IPS-NIHi11 (cell line): ENCODE measurements at places on chromosomes 1 and 21.

- peak; percentile 29 for DNase-seq
Measured at GRCh38 chr1:165287329-165287728, 69.2 kb downstream of the LMX1A start.

- no peak for DNase-seq
Measured at GRCh38 chr21:46061063-46061462, 36.8 kb upstream of the COL6A2 start.

- no peak for DNase-seq
Measured at GRCh38 chr1:184486761-184487445, 100.1 kb downstream of the C1orf21 start.

- DNase-seq: no peak
Measured at GRCh38 chr1:243791586-243792267, 58.3 kb downstream of the AKT3 start.

- no peak for DNase-seq
Measured at GRCh38 chr1:19480282-19480681, 5.1 kb downstream of the CAPZB start.

GRCh38 chr1:74686928-74687327 lies 13.3 kb upstream of the ERICH3 start:
- no peak for DNase-seq

- DNase-seq: no peak
Measured at GRCh38 chr1:242811092-242811840, 286.8 kb upstream of the PLD5 start.

DNA sequence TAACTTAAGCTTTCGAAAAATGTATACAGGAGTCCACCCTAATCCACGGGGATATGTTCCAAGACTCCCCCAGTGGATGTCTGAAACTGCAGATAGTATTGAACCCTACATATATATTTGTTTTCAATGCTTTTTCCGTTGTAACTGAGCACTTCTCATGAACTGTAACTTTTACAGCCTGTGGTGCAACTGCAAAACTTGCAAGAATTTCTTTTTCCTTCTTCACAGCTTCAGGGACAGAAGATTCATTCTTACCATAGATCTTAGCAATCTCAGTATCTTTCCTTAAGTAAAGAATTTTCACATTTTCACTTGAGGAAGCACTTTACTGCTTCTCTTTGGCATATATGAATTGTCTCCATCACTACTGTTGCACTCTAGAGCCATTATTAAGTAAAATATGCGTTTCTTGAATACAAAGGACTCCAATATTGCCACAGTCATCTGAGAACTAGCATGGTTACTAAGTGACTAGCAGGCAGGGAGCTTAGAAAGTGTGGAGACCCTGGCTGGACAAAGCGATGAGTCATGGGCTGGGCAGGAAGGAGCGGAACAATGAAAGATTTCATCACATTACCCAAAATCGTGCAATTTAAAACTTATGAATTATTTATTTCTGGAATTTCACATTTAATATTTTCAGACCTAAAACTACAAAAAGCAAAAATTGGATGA lies 14.1 kb downstream of the DPYD start:
- peak; percentile 13 for DNase-seq

GRCh38 chr1:151011154-151011850 lies 3.1 kb downstream of the PRUNE1 start:
- DNase-seq: no peak

DNA sequence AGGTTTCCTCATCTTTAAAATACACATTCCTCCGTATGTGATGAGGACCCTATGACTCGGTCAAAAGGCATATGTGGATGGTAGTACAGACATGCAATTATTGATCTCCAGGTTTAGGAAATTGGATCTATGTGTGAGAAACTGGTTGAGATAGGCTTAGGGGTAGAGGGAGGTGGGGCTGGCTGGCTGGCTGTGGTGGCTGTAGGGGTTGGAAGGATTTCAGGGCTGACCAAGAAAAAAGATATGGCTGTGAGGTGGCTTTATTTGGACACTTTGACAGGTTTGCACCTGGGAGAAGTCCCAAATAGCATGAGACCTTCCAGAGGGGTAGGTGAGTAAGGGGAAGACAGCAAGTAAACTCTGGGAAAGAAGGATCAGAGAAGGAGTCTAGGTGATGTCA lies 39.6 kb upstream of the ADAM30 start:
- no peak for DNase-seq

GRCh38 chr1:38183096-38183495 lies 136.5 kb upstream of the POU3F1 start:
- peak; percentile 71 for DNase-seq

GRCh38 chr21:35252831-35253230 lies 203.7 kb upstream of the RUNX1 start:
- DNase-seq: no peak

- peak; percentile 85 for DNase-seq
Measured at GRCh38 chr1:86833461-86834215, 80.3 kb downstream of the SELENOF start.

DNA sequence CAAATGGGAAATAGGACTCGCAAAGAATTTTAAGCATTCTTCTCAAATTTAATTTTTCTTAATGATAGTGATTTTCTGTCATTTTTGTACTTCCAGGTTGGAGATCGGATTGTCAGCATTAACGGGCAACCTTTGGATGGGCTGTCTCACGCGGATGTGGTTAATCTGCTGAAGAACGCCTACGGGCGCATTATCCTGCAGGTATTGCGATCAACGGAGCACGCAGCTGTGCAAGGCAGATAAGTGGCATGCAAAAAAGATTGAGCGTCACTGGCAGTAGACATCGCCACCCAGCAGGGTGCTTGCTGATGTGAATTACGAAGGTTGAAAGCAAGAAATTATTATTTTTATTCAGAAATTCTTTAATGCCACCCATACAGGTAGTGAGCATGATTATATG lies 65.9 kb upstream of the L1TD1 start:
- DNase-seq: no peak

DNA sequence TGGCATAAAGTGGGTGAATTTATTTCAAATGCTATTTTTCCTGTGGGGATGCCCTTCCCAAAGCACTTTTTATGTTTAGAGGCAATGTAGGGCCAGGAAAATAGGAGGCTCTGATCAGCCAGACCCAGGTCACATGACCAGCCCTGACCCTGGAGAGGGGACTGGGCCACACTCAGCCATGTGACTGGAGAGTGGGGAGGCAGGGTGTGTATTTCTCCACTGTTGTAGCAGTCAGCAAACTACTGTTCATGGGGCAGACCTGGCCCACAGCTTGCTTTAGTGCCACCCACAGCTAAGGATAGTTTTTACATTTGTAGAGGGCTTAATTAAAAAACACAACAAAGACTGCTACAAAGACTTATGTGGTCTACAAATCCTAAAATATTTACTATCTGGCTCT lies 153.8 kb downstream of the ACTL8 start:
- no peak for DNase-seq

DNA sequence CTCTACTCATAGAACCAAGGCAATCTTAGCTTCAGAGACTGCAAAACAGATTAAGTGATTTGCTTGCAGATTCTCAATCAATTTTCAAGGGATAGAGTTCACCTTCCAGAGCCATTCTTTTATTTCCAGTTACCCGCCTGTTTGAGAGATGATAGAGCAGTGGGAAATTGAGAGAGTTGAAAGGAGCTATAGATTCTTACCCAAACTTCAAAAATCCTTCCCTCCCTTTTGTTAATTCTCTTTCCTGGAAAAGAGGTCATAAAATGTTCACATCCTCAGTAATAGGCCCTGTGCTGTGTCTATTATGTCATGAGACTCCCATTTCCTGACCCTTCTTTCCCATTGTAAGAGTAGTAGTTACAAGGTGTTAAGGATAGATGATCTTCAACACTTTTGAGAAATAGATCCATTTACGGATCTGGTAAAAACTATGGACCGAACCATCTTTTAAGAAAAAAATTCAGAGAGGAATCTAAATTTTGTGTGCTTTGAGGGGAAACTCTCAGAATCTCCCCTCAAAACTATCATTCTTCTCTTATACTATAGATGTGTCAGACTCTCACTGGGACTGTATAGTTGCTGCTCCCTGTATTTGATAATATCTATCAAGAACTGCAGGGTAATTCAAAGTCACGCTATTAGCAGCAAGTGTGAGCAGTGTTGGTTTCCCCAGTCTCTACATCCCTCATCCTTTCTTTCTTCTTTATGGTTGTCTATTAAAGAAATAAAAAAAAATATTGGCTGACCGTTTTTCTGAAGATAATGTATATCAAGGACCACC lies 8.0 kb downstream of the RGS4 start:
- DNase-seq: no peak

DNA sequence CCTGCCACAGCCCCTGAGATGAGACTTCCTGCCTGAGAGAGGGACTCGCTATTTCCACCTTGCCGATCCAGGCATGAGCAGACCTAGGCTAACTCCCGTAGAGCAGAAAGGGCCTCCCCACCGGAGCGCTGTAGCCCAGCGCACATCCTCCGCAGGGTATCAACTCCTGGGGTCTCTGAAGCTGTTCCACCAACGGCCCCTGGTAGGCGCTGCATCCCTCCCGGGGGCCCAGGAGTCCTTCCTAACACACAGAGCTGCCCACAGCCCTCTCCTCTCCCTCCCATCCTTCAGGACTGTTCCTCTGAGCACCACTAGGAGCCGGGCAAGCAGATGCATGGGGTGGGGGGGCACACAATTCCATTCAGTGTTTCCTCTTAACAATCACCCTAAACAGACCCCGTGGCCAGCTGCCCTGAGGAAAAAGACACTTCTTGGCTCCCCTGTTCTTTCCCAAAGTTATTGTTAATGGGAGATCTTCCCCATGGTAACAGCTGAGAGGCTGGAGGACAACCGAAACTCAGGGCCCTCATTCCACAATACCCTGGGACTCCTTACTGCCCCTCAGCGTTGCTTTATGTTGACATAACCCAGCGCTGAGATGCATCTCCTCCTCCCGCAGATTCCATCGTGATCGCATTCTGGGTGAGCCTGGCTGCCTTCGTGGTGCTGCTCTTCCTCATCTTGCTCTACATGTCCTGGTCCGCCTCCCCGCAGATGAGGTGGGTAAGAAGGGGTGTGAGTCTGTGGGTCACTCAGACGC lies 7.5 kb downstream of the MRAP start:
- DNase-seq: peak; percentile 86

GRCh38 chr21:45811136-45811535 lies 167.6 kb downstream of the PCBP3 start:
- no peak for DNase-seq

GRCh38 chr1:89725011-89725370 lies 92.1 kb downstream of the LRRC8C start:
- no peak for DNase-seq

- no peak for DNase-seq
Measured at GRCh38 chr1:35453031-35453430, 104.2 kb downstream of the KIAA0319L start.

- DNase-seq: peak; percentile 87
Measured at GRCh38 chr1:237041795-237042525, at the start of gene RYR2. TSS of gene RYR2 (plus strand) at chr1:237042184. CDS start at chr1:237042522, 338 bp downstream.

DNA sequence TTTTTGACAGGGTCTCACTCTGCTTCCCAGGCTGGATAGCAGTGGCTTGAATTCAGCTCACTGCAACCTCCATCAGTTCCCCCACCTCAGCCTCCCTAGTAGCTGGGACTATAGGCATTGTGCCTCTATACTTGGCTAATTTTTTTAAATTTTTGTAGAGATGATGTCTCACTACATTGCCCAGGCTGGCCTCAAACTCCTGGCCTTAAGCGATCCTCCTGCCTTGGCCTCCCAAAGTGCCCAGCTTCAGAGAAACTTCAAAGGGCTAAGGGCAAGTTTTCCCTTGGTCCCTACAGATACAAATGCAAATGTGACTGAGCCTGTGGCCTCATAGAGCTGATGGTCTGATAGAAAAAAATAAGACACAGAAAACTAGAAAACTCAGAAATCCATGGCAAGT lies 52.9 kb upstream of the PRRC2C start:
- no peak for DNase-seq

DNA sequence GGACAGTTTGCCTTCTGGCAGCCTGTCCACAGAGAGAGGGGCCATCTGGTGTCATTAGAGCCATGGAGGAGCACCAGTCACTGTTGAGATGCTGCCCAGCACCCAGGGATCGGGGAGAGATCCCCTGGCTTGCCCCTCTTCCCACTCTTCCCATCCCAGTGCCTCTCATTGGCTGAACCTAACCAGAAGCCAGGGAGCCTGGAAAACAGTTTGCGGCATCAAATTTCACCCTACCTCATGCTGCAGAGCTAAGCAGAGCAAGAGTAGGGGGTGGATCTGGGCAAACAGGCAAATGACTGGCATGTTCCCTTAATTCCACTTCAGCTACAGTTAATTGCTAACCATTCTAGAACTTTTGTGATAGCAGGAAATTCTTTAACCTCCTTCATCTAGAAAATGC lies 19.1 kb downstream of the TRAF5 start:
- DNase-seq: peak; percentile 72

DNA sequence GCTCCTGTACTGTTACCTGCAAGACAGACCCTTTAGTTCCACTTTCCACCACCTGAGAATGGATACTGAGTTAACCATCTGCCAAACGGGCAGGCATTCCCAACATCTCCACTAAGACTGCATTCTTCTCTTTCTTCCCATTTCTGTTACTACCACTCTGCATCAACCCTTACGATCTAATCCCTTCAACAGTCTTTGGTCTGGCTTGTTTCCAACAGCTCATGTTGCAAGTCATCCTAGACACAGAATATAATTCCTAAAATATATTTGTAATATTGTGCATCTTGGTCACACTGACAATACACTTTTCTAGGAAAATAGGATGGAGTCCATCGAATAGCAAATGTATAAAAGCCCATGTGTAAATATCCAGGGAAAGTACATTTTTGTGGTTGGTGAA lies 166.7 kb downstream of the SIPA1L2 start:
- DNase-seq: no peak

GRCh38 chr1:1208713-1209433 lies 2.5 kb upstream of the TNFRSF18 start:
- DNase-seq: no peak

DNA sequence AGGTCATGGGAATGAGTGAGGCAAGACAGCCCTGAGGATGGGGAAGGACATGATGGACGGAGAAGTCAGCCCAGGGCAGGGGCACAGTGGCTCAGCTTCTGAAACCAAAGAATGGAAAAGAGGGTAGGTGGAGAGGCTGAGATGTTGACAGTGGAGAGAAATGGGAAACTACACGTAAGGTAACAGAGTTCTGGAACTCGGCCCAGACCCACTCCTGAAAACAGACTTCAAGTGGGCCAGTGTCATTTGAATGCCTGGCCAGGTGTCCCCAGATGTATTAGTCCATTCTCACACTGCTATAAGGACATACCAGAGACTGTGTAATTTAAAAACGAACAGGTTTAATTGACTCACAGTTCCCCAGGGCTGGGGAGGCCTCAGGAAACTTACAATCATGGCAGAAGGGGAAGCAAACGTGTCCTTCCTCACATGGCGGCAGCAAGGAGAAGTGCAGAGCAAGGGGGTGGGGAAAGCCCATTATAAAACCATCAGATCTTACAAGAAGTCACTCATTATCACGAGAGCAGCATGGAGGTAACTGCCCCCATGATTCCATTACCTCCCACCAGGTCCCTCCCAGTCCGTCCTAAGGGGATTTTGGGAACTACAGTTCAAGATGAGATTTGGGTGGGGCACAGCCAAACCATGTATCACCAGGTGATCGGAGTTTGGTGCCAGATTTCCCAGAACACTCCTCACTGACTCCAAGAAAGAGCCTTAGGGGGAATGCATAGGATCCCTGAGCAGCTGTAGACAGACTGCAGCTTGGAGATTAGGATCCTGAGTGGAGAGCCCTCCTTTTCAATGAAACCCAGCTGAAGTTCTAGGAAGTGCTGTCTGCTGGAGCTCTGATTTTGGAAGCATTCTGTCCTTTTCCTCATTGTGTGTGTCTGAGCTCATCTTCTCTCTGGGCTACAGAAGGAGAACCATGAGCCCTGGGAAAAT lies 40.3 kb downstream of the FHAD1 start:
- no peak for DNase-seq
